ENCODE measurements at places on chromosomes 5 and 9.
A peak's percentile ranks its signal among the peaks of the same experiment; 100 is the strongest.

GRCh38 chr9:35954942-35955546, 2.9 kb downstream of the OR2S2 start:
- DNase-seq = peak; percentile 36

DNA sequence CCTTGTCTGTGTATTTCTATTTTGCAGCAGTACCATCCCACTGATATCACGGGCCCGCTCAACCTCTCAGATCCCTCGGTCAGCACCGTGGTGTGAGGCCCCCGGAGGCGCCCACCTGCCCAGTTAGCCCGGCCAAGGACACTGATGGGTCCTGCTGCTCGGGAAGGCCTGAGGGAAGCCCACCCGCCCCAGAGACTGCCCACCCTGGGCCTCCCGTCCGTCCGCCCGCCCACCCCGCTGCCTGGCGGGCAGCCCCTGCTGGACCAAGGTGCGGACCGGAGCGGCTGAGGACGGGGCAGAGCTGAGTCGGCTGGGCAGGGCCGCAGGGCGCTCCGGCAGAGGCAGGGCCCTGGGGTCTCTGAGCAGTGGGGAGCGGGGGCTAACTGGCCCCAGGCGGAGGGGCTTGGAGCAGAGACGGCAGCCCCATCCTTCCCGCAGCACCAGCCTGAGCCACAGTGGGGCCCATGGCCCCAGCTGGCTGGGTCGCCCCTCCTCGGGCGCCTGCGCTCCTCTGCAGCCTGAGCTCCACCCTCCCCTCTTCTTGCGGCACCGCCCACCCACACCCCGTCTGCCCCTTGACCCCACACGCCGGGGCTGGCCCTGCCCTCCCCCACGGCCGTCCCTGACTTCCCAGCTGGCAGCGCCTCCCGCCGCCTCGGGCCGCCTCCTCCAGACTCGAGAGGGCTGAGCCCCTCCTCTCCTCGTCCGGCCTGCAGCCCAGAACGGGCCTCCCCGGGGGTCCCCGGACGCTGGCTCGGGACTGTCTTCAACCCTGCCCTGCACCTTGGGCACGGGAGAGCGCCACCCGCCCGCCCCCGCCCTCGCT, 1.9 kb downstream of the LRRC26 start:
- no peak for DNase-seq

- DNase-seq = peak; percentile 16
Observed at GRCh38 chr9:21558615-21559401, 76.7 kb upstream of the IFNE start.

- DNase-seq = no peak
Observed at GRCh38 chr9:79575547-79575946, 3.8 kb downstream of the TLE4 start.

DNA sequence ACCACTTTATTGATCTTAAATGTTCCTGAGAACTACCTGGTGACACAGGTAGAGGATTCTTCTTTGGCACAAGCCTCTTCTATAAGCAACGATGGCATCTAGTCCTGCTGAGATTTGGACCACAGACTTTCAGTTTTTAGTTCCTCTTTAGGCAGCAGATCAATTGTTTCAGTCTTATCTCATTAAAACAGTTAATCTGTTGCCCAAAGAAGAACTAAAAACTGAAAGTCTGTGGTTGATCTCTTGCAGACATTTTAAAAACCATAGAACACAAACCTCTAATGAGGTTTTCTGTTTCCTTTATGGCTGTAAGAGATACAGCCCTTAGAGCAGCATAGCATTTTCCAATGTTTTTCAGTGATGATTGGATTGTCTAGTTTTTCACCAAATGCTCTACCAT, 480.9 kb downstream of the MTRR start:
- no peak for DNase-seq

DNA sequence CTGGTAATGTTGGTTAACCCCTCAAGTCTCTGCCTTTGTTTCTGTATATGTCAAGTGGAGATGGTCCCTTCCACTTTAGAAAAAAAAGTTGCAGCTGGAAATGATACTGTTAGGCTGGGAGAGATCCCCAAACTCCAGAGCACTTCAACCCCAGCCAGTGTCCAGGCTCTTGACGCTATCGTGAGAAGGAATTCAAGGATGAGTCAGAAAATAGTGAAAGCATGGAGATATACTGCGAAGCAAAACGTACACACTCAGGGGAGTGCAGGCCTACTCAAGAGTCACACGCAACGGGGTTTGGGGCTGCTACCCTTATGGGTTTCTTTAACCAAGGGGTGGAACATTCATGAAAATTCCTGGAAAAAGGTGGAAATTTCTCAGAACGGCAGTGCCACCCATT, 24.9 kb downstream of the KCNV2 start:
- DNase-seq = no peak

DNA sequence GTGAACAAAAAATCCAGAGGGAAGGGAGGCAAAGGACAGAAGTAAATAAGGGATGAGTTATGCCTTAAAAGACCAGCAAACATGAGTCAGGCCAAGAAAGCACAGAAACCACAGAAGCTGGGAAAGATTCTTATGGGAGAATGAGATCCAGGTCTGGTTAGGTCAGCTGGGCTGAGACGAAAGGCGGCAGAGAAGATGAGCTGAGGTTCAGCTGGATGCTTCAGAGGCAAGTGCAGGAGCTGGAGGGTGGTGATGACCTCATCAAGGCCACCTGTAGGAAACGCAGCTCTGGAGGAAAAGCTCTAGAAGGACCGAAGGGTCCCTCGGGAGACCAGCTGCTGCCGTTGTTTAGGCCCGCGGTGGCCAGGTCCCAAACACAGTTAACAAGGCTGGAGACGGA, 152.0 kb downstream of the MYO10 start:
- no peak for DNase-seq

DNA sequence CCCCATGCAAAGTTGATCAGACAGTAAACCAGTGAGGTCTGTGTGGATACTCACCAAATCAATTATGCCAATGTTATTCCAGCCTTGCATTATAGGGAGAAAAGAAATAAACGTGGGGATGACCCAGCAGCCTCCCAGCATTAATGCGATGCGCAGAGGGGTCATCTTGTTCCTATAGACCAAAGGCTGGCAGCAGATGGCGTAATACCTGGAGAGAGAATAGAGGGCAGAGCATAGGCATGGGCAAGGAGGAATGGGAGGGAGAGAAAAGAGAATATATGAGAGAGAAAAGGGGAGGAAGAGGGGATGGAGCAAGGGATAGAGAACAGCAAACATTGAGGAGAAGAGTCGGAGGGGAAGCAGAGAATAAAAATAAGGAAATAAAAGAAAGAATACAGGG, 131.2 kb downstream of the HTR4 start:
- no peak for DNase-seq

GRCh38 chr9:133170716-133171115, 7.0 kb upstream of the GBGT1 start:
- DNase-seq = no peak

DNA sequence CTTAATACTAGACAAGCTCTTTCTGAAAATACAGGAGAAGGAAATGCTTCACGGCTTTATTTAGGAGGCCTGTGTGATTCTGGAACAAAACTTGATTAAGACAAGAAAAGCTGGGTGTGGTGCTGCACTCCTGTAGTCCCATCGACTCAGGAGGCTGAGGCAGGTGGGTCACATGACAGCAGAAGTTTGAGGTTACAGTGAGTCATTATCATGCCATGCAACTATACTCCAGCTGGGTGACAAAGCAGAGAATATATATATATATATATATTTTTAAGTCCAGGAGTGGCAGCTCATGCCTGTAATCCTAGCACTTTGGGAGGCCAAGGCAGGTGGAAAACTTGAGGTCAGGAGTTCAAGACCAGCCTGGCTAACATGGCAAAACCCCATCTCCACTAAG, 33.1 kb upstream of the SPIN1 start:
- no peak for DNase-seq

DNA sequence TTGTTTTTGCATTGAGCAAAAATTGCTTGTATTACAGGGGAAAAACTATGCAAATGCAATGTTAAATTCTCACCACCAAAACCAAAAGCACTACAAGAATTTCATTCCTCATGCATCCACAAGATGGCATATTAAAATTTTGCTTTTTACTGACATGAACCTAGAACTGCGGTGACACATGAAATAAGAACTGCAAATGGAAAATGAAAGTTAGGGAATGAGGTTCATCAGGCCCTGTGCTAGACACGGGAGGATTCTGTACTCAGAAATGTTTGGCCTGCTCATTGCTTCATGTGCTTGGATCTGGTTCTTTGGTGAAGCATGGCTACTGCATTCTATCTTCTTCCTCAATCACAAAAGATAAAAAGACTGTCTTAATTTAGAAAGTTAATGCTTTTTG, 9.1 kb upstream of the RFK start:
- DNase-seq = no peak

- DNase-seq = peak; percentile 84
Observed at GRCh38 chr9:112348257-112349007, 15.0 kb upstream of the PTBP3 start.

DNA sequence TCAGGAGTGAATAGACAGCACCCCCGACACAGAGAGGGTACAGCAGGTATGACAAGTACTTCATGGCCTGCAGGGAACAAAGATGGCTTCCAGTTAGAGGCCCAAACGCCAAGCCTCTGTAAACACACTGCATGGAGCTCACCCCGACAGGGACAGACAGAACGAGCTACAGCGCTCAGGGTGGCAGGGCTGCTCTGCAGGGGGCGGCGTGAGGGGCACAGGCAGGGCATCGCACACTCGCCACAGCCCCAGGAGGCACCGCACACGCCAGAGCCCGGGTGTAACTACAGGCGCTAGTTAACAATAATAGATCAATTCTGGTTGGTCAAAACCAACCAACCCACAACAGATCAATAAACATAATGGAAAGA, 21.1 kb downstream of the CLPTM1L start:
- DNase-seq = no peak

DNA sequence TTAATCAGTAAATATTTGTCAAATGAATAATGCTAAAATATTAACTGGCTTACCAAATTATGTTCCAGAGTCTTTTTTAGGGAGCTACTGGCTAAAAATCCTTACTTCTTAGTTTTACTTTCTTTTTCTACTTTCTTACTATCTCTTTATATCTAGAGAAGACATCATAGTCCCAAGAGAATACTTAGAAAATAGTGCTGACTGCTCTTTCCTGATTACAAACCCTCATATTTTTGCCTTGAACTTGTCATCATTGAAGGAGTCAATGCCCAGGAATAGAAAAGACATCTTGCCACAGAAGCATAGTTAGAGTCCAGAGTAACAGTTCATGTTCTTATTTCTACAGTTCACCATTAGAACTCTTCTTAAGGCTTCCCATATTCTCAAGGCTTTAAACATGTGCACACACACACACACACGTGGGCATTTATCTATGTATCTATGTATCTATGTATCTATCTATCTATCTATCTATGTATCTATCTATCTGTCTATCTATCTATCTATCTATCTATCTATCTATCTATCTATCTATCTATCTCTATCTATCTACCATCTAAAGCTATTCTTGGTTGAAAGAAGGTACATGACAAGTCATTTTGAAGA, 654.3 kb downstream of the ANXA1 start:
- DNase-seq = no peak

GRCh38 chr5:161857358-161857757, 9.4 kb downstream of the GABRA1 start:
- DNase-seq = no peak

- DNase-seq = no peak
Observed at GRCh38 chr5:162544905-162545304, 477.3 kb downstream of the GABRG2 start.

GRCh38 chr9:20340511-20340861, 281.8 kb downstream of the MLLT3 start:
- DNase-seq = no peak

GRCh38 chr9:109399258-109399767, 78.5 kb upstream of the EPB41L4B start:
- no peak for DNase-seq

- DNase-seq = no peak
Observed at GRCh38 chr5:171743436-171744076, 42.1 kb upstream of the SMIM23 start.
